ENCODE measurements at places on chromosomes 7 and 10.

- DNase-seq, result no peak
Observed at GRCh38 chr7:98619450-98620321, 2.6 kb downstream of the NPTX2 start.

DNA sequence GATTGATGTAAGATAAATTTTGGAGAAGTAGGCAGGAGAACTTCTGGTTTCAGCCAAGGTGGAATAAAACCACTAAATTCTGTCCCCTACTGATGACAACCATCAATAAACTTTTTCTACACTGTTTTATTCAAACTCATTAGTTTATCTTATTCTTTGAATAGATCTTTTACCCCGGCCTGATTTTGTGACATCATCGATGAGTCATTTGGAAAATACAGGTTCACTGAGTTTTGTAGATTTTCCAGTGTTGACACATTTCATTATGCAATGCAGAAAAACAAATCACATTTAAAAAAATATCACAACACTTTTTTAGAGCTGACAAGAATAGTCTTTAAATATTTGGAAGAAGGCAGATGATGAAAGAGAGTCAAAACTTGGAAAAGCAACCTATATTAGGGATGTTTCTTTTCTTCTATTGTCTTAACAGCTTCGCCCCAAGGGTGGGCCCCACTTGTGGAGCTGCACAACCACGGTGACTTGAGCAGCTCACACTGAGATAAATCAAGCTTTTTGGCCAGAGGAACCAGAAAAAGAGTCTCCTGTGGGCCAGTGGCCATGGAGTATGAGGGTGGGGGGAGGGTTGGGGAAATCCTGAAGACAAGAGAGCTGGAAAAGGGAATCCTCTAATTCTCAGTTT lies 112.8 kb downstream of the PTEN start:
- DNase-seq, result no peak

- DNase-seq, result no peak
Observed at GRCh38 chr10:112510384-112510783, 63.4 kb downstream of the VTI1A start.

DNA sequence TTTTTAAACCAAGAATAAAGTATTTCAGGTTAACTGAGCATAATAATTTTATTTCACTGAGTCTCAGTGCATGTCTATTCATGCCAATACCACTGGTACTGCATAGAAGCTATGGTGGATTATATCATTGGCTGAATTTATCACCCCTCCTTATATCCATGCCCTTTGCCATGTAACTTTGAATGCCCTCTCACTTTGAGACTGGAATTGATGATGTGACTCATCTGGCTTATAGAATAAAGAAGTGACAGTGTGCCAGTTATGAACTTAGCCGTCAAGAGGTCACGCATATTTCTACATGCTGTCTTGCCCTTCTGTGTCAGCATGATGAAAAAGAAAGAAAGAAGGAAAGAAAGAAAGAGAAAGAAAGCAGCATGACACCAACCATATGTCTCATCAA lies 20.7 kb upstream of the ABLIM1 start:
- no peak for DNase-seq

DNA sequence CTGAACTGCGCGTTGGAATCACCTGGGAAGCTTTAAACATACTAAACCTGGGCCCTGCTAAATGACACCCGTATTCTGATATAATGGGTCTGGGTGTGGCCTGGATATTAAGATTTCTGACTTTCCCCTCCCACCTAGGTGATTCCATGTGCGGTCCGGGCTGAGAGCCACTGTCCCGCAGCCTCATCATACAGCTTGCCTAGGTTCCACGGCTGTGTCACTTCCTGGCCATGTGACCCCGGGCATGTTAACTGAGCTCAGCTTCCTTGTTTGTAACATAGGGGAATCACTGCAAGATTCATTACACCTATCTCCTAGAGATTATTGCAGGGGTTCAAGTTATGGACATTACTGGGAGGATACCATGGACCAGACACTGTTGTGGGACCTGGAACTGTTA lies 472.7 kb upstream of the GALNT17 start:
- no peak for DNase-seq

GRCh38 chr10:91555455-91555854 lies 77.4 kb downstream of the PPP1R3C start:
- DNase-seq, result no peak
